Smooth muscle cell of the brain vasculature (primary cell): ENCODE measurements at places on chromosomes 1 and 21.
A peak's percentile ranks its signal among the peaks of the same experiment; 100 is the strongest.

DNA sequence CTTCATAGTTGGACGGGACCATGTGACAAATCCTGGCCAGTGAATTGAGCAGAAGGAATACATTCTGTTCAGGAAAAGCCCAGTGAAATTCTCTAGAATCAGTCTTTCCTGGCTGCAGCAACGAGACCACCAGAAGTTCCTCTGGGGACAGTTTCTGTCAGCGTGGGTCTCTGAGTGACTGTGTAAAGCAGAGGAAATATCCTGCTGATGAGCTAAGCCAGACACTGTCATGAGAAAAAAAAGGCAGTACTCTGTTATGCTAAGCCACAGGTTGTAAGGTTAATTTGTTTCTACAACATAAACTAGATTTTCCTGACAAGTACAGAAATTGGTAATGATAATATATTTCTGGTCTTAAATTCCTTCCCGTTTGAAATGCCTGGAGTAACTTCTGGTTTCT lies 664.4 kb downstream of the LMO4 start:
- no peak for DNase-seq

DNA sequence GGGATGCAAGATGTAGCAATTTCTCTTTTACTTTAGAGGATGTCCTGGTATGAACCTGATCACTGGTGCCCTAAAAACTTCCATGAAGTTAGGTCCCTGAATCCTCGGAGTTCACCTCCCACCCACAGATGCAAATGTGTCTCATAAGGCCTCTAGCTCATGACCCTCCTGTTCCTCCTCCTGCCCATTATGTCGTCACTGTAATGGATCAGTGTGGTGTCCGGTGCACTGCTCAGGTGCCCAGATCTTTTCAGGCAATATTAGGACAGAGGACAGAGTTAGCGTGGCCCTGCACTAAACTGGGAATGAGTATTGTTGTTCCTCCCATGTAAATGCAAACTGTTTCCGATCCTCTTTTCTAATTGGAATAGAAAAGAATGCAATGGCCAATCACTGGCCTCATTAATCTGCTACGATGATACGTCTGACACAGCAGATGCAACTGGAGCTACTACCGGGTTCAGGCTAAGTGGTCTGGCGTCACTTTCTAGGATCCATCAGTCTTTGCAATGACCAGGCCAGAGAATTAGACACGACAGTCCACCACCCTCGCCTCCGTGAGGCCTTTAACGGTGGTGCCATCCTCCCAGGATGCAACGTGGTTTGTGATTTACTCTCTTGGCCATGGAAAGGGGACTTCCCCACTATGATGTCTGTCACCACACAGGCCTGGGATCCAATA lies 3.4 kb upstream of the COL6A2 start:
- no peak for DNase-seq

GRCh38 chr21:25735646-25736597 lies 1.1 kb downstream of the GABPA start:
- DNase-seq: peak; percentile 55

- no peak for DNase-seq
These were observed 54.2 kb downstream of the FCRL5 start for GRCh38 chr1:157497987-157498735.

DNA sequence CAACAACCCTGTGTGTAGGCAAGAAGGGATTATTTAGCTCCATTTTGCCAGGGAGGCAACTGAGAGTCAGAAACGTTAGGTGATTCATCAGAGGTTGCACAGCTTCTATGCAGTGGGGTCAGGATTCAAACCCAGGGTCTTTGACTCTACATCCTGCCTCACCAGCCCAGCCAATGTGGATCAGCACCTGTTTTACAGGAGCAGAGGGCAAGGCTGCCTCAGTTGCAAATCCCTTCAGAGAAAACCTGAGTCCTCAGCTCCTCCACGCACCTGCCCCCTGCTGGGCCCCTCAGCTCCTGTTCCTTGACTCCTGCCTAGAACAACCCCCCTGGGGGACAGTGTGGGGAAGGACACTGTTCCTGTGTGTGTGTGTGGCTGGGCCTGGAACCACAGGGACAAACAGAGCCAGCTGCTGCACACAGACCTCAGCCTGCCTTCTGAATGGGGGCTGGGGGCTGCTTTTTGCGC lies 61.6 kb downstream of the LRRN2 start:
- no peak for DNase-seq

GRCh38 chr1:107048241-107048640 lies 8.2 kb upstream of the PRMT6 start:
- no peak for DNase-seq

DNA sequence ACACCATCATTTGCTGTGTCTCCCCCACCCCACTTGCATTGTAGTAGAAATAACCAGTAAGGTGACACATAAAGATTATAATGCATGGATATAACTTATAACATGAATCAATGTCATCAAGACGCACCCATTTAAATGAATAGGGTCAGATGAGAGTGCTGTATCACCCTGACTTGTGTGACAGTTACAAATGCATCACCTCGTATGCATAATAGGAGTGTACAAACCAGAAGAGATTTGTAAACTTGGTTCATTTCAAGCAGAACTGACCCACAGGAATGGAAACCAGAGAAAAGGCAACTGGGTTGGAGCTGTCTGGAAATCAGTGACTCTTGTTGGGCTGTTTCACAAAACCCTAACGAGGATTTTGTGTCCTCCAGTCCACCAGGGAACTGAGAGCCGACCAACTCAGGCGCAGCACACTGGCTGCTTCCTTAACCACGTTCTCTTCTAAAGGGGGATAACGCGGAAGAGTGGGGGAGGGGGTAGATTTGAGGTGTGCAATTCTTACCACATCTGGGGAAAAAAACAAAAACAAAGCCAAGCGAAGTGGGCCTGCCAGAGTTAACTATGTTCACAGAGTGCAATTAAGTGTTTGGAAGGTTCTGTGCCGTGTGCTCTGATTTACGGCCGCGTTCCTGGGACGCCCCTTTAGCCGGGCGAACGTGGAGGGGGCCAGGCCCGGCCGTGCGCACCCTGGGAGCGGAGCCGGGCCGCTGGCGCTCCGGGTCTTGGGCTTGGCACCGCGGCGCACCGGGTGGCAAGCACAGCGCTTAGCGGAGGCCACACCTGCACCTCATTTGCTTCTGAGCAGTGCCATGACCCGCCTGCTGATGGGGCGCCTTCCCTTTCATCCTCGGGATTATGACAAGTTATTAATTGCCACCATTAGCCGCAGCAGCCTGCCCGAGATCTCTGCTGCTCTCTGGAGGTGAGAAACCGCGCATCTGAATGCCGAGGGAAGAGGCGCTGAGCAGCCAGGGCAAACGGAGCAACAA lies 248.8 kb upstream of the FOXD3 start:
- DNase-seq: no peak

GRCh38 chr1:32612189-32612881 lies 38.0 kb downstream of the ZBTB8OS start:
- DNase-seq: no peak

DNA sequence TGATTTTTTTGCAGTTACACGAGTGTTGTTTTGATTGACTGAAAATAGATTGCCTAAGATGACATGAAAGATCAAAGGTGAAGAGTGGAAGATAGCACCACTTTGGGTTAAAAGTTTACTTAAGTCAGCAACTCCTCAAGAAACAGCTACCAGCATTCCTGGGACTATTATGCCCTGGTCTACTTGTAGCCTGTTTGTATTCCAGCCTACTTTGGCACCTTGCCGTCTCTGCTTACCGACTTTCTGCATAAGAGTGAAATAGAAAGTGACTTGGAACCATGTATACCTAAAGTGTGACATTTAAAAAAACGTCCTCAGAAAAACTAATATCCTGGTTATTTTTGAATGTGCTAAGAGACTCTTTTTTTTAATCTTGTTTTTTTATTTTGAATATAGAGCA lies 631.5 kb upstream of the PTBP2 start:
- no peak for DNase-seq

DNA sequence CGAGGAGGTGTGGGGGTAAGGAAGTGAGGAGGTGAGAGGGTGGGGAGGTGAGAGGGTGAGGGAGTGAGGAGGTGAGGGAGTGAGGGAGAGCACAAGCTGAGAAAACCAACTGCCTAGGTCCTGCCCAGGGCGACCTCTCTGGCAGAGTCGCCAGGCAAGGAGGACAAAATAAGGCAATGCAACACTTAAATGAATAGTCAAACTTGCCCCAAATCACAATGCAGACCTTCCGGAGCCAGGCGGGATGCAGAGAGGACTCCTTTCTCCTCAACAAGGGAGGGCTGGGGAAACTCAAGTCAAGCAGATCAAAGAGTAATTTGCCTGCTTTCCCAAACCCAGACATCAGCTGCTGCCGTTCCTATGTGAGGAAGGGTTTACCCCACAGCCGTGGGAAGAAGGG lies 86.0 kb downstream of the CCDC185 start:
- no peak for DNase-seq

GRCh38 chr1:215603319-215603718 lies 36.2 kb downstream of the KCTD3 start:
- no peak for DNase-seq

DNA sequence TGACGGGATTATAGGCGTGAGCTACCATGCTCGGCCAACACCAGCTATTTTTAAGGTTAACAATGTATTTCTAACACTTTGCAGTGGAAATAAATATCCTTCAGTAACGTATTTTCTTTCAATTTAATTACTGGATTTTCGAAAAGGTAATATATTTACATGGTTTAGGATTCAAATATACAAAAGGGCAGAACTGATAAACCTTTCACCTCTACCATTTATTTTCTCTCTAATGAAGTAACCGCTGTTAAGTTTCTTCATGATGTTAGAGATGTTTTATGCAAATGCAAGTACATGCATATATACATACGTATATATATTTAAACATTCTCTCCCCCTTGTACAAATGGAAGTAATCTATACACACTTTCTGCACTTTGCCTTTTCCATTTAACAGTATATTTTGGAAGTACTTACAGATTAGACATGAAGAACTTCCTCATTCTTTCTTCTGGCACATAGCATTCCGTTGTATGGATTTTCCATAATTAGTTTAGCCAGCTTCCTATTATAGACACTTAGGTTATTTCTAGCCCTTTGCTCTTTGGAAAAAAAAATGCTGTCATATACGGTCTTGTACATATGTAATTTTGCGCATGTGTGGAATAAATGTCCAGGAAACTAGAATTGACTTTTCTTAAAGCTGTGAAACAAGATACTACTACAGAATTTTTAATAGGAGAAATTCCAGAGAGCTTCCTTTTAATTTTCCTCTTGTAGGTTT lies 14.9 kb upstream of the HJV start:
- no peak for DNase-seq

- no peak for DNase-seq
These were observed 5.6 kb upstream of the PLCH2 start for GRCh38 chr1:2470290-2471158.

DNA sequence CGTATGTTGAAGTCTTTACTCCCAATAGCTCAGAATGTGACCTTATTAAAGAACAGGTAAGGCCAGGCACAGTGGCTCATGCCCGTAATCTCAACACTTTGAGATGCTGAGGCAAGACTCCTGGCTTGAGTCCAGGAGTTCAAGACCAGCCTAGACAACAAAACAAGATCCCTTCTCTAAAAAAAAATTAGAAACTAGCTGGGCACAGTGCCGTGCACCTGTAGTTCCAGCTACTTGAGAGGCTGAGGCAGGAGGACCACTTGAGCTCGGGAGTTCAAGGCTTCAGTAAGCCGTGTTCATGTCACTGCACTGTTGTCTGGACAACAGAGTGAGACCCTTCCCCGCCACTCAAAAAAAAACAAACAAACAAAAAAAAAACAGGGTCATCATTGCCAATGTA lies 171.3 kb downstream of the RERE start:
- DNase-seq: no peak

DNA sequence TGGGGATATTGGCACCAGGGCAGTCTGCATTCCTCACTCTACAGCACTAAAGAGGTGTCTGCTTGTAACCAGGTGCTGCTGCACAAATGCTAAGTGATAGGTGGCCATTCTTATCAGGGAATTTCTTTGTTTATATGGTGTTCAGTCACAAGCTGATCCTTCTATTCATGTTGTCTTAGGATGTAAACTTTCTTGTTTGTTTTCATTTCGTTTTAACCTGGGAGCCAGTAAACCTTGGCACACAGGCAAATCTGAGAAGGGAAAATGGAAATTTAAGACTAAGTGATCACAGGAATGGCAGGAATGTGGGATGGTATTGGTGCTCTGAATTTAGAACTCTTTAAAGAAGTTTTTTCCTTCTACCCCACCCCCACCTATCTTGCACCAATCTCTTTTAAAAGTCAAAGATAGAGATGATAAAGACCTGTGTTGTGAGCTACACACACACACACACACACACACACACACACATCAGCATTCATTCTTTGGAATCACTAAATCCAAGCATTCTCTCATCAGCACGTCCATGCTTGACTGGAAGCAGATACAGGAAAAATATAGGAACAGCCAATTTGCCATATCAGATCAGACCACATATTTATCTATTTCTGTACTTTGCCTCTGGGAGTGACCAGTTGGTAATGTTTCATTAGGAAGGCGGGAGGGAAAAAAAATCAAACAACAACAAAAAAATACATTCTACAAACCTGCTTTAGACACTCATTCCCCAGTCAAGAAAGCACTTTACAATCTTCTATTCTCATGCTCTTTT lies 451.4 kb upstream of the ADGRL2 start:
- DNase-seq: no peak

GRCh38 chr1:160050619-160051018 lies 18.8 kb upstream of the PIGM start:
- DNase-seq: no peak

GRCh38 chr1:82197606-82198005 lies 396.9 kb downstream of the ADGRL2 start:
- no peak for DNase-seq

DNA sequence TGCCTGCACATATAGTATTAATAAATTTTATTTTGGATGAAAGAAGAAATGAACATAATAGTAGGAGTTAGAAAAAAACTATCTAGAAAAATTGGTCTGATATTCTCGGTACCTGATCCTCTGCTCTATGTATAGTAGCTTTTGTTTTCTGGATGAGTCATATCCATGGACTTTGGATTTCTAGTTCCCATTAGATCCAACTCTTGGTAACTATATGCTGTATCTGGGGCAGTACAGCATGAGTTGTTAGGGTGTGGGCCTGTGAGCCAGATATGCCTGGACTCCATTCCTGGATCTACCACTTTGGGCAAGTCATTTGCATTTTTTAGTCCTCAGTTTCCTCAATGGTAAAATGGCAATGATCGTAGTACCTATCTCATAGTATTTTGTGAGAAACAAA lies 372.2 kb upstream of the PKN2 start:
- DNase-seq: no peak

DNA sequence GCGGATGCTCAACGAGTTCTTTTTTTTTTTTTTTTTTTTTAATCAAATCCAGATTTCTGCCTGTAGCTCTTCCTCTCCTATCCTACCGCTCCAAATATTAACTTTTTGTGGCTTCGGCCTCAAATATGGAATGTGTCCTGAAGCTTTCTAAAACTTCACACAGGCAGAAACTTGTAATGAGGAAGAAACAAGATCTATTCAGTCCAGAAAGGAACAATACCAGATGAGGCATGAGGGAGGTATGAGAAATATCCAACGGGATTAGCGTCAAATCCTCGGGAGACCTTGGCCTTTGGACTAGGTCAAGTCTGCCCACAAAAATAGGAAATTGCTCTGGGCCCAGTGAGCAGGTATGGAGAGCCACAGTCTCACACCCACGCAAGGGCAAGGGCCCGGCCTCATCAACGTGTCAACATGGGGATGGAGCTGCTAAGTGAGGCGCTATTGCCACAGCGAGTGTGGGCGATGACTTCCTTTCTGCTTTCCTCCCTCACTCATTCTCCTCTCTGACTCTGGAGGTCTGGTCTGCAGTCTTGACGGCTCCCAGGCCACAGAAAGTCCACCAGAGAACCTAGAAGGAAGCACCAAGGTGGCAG lies 66.6 kb downstream of the BCAR3 start:
- no peak for DNase-seq
